ENCODE measurements at places on chromosomes 1 and 21.

DNA sequence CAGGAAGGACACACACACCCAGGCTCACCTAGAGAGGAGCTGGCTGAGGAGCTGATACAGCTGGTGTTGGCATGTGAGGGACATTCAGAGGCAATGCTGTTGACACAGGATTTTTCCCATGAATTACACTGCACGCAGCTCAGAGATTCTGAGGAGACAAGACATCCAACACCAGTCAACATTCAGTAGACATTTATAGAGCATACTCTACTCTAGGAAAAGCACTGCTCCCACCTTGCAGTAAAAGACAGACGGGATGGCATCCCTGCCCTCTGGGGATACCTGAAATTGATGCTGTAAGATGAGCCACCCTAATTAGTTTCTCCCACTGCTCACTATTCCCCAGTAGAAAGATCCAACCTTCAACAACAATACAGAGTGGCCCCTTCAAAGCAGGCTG, 5.1 kb downstream of the LYPD8 start:
- DNase-seq = no peak

DNA sequence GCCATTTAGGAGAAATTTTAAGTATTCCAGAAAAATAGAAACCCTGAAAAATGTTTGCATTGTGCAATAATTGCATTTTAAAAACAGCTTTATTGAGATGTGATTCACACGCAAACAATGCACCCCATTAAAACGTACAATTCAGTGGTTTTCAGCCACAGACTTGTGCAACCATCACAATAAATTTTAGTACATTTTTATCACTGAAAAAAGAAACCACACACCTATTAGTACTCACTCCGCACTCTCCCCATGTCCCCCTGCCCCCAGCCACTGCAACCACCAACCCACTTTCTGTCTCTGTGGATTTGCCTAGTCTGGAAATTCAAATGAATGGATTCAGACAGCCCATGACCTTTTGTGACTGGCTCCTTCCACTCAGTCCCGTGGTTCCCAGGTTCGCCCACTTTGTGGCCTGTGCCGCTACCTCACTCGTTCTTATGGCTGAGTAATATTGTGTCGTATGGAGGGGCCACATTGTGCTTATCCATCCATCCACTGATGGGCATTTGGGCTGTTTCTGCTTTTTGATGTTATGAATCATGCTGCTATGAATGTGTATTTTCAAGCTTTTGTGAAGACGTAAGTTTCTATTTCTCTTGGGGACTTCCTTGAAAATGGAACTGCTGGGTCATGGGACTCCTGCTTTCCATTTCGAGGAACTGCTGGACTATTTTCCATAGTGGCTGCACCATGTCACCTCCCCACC, 147.7 kb upstream of the ARHGEF16 start:
- DNase-seq = no peak

DNA sequence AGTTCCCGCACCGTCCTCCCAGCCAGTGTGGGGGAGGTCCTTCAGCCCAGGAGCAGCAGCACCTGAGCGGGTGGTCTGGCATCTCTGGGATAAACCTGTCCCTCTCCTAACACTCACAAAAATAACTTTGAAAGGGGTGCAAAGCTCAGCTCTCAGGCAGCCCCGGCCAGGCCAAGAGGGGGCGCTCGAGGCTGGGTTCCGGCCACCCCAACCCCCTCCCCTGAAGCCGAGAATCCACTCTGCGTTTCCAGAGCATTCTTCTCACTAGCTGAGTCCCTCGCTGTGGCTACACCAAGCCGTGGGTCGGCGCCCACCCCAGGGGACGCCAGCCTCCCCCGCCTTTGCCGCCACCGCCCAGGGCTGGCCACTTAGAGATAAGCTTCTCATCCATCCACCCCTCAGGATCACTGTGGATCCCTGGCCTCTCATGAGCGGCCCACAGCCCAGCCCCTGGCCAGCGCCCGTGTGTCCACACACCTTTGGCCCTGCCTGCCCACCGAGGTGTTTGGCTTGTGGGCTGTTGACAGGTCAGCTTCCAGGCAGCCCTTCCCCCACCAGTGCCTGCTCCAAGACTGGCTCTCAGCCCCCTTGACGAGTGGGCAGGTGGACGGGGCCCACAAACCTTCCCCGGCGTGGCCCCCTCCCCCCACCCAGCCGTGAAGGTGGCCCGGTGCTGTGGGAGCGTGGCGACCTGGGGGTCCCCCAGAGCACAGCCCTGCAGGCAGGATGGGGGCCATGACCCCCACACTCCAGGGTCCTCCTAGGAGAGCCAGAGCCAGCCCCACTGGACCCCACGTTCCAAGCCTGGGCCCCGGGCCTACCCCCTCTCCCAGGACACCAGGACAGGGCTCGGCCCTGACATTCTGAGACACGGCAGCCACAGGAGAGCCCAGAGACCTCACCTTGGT, 1.9 kb downstream of the FTCD start:
- peak; percentile 16 for DNase-seq

GRCh38 chr1:245459621-245460020, 304.8 kb downstream of the KIF26B start:
- DNase-seq = no peak

- no peak for DNase-seq
These were observed 6.7 kb upstream of the IRF2BP2 start for GRCh38 chr1:234616644-234617043.

DNA sequence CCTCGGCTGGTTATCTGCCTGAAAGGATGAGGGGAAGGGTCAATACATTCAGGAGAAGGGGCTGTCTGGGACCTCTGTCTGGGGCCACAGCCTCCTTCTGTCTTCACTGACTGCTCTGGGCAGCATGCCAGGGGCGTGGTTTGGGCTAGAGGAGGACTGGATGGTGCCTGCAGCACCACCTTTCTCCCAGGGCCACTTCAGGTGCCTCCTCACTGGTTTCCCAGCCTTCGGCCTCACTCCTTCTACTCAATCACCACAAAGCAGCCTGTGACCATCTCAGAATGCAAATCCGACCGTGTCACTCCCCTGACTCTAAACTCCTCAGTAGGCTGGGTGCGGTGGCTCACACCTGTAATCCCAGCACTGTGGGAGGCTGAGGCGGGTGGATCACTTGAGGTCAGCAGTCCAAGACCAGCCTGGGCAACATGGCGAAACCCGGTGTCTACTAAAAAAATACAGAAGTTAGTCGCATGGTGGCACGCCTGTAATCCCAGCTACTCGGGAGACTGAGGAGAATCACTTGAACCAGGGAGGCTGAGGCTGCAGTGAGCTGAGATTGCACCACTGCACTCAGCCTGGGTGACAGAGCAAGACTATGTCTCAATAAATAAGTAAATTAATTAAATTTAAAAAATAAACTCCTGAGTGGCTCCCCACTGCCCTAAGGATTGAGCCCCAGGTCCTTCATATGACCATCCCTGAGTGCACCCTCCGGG, 50.1 kb upstream of the ECE1 start:
- no peak for DNase-seq

DNA sequence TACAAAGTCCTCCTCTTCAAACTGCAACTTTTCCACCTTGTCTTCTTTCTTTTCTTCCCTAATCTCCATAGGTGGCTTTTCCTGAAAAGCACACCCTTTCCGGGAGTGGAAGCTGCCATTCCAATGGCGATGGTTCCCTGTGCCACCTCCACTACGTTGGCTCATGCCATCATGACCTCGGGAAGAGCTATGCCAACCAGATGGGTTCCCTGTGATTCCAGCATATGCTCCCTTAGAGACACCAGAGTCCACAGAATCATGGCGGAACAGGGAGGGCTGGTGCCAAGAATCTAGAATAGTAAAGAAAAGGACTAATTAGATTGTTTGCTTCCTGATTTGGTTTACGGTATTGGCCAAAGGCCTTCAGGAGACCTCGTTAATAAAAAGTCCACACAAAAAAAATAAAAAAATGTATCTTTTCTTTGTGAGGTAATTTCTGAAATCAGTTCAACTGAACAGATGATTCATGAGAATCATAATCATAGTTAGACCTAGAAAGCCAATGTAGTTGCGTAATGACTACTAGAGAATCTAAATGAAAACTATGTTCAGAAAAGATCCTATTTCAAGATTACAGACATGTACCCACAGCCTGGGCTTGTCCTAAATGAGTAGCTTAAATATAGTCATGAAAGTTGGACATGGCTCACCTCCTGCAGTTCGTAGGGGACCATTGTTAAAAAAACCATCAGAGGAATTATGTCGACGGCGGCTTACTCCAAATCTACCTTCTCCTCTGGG, 30.9 kb upstream of the CCDC17 start:
- DNase-seq = no peak

- DNase-seq = no peak
These were observed 29.3 kb upstream of the HSD3B1 start for GRCh38 chr1:119477710-119478109.

- no peak for DNase-seq
These were observed 14.9 kb downstream of the ZYG11A start for GRCh38 chr1:52857443-52857842.

- no peak for DNase-seq
These were observed 16.5 kb downstream of the CTSS start for GRCh38 chr1:150748878-150749719.

DNA sequence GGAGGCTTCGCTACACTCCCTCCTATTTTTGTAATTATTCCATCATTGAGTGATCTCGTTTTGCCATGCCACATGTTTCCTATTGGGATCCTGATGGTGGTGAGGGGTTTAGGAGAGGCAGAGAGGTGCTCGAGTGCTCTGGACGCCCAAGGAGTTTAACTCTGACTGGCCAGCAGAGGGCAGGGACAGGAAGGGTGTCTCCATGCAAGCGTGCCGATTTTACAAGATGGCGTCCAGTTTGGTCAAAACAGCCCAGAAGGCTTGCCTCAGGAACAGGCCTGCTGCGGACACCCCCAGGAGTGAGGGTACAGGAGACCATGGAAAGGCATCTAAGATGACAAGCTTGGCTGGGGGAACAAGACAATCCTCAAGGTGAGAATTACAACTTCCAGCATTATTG, 33.8 kb upstream of the KCNE2 start:
- no peak for DNase-seq

All from activated T-helper 1 cell treated with anti-CD3 and anti-CD28 coated beads, Interleukin-2, amount 50 U/mL, for 16 hours (primary cell).